ENCODE measurements at places on chromosomes 12 and 14.
A peak's percentile ranks its signal among the peaks of the same experiment; 100 is the strongest.

DNA sequence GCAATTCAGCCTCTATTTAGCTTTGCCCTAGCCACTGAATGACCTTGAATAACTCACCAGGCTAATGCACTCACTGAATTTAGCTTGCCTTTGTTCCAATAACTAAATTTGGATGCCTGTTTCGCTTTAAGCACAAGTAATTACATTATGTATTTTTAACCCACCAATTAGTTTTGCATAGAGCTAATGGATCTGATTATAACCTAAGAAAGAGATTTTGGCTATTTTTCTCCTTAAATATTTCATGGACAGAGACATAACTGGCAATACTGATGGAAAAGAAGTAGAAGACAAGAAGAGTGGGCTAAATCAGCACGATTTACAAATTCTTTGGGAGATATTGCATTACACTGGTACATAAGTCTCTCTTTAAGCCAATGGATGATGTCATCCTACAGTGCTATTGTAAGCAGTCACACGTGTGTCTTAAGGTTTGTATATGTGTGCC, 85.7 kb downstream of the AKAP6 start:
- no peak for DNase-seq

DNA sequence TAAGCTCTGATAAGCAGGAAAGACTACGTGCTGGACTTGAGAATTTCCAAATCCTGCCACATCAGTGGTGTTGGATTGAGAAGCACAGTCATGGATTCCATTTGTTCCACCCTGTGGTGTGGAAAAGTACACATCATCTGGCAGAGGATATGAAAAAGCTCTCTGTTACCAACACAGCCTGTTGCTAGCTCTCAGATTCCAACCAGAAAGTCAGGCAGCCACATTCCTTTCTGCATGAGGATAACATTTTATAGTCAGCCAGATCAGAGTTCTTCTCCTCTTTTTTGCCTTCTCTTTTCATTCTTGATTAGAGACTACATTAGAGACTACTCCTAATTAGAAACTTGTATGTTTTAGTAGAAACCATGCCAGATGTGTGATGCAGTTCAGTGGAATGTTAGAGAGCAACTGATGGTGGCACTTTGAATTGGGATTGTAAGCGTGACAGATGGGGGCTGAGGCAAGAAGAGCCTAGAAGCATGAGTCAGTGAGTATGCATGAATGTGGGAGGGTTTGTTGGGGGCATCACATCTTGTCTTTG, 61.2 kb upstream of the STXBP6 start:
- DNase-seq: no peak

DNA sequence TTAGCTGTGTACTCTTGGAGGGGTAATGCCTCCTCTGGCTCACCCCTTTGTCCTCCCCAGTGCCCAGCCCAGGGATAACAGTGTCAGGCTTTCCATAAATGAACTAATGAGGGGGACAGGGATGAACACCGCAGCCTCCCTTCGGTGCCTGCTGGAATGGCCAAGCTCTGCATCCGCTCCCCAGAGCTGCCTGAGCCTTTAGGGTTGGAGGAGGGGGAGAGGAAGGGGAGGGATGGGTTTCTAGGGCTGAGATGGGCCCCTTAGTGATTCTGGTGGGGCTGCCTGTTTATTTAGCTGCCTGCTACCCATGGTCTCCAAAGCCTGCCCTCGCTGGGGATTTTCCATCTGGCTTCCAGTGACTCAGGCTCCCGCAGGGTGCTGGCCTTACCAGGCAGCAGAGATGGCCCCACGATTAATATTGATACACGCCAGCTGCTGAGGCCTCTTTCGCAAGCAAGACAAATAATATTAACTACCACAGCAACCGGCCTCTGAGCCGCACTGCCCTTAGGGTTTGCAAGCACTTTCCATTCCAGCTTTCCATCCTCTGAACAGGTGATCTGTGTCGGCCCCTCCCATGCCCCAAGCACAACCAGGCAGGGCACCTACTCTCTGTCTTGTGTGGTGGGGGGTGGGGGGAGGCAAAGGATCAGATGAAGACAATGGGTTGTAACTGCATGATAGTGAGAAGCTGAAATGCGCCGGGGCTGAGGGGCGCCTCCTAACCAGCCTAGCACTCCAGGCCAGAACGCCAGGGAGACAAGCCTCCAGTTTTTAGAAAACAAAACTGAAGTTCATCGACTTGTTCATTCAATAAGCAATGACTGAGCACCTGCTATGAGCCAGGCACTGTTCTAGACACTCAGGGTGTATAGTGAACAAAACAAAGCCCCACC, 56.7 kb downstream of the C14orf132 start:
- no peak for DNase-seq

- DNase-seq: no peak
Observed at GRCh38 chr14:85822236-85822635, 292.3 kb downstream of the FLRT2 start.

- no peak for DNase-seq
Observed at GRCh38 chr12:3034067-3034750, 43.0 kb upstream of the TSPAN9 start.

DNA sequence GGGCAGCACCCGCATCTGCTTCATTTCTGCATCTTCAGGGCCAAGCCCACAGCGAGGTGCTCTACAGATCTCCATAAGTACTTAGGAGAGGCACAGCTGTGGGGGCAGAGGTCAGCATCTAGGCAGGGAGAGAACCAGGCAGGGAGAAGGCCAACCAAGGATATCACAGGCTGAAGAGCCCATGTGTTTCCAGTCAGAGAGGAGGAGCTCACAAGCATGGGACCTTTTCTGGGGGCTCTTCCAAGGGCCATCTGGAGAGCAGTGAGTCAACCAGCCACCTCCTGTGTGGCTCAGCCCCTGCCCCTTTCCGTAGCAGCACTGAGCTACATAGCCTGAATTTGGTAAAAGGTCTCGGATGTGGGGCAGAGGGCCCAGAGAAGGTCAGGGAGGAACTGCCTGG, 78.5 kb downstream of the ARL6IP4 start:
- no peak for DNase-seq

GRCh38 chr12:104478396-104479122, 21.8 kb downstream of the CHST11 start:
- no peak for DNase-seq

DNA sequence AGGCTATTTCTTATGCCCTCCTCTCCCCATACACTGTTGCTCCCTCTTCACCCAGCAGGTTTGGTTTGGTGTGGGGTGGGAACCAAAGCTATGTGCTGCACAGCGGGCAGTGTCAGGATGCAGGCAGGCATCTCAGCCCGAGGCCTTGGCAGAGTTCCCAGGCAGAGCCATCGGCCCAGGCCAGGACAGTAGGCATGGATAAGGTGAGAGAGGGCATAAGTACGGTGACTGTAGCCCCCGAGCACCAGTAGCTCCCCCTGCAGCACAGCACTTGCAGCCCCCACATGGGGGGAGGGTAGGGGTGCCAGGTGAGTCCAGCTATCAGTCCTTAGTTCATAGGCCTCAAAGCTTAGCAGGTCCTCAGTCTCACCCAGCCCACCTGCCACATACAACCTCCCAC, 7.2 kb downstream of the KLHL33 start:
- DNase-seq: no peak

DNA sequence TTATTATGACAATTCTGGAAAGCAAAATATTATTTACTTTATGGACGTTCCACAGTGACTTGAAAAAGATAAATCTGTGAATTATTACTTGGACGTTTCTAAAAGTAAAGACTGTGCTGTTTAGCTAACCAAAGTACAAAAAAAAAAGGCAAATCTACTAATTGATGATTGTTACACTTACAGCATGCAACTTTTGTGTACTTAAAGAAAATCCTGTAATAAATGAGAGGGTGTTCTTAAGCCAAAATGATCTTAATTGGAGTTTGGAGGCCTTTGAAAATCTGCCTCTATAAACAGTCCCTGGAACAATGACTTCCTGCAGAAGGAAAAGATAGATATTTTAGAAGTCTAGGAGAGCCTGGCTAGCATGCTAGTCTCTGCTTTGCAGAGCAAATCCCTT, 434.0 kb upstream of the SYT1 start:
- no peak for DNase-seq

- no peak for DNase-seq
Observed at GRCh38 chr14:33548606-33549005, 402.3 kb downstream of the EGLN3 start.

GRCh38 chr14:86015511-86015910, 485.6 kb downstream of the FLRT2 start:
- no peak for DNase-seq

GRCh38 chr14:39665075-39665475, 232.8 kb upstream of the FBXO33 start:
- no peak for DNase-seq

- DNase-seq: no peak
Observed at GRCh38 chr12:88391556-88391955, 188.7 kb downstream of the KITLG start.

DNA sequence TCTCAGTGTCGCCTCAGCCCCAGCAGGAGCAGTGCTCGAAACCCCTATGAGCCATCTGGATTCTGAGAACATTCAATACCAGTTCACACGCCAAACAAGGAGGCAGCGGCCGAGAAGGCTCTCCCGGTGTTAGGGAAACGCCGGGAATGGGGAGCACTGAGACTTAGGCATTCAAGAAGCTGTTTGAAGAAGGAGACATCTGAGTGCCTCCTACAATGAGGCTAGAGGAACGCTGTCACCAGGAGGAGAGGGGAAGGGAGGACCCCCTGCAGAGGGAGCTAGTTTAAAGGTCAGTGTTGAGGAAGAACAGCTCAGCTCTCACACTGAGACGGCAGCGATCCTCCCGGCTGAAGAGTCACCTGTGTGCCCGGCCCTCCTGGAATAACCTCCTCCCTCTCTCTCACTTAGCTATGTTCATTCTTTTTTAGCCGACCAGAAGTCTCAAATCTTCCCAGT, 69.9 kb downstream of the SERPINA3 start:
- no peak for DNase-seq

GRCh38 chr12:1644534-1645438, 15.8 kb downstream of the WNT5B start:
- no peak for DNase-seq

DNA sequence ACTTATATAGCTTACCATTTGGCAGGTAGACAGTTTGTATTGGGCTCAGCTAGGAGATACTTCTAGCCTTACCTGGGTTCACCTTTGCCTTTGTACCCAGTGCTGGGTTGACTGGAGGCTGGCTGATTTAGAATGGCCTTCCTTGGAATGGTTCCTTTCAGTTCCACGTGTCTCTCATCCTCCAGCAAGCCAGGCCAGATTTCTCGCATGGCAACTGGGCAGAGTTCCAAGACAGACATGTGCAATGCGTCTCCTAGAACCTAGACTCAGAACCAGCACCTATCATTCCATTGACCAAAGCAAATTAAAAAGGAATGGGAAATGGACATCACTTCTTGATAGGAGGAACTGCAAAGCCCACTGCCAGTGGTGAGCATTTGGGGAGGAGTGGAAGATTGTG, 79.1 kb upstream of the BDKRB2 start:
- DNase-seq: peak; percentile 82

DNA sequence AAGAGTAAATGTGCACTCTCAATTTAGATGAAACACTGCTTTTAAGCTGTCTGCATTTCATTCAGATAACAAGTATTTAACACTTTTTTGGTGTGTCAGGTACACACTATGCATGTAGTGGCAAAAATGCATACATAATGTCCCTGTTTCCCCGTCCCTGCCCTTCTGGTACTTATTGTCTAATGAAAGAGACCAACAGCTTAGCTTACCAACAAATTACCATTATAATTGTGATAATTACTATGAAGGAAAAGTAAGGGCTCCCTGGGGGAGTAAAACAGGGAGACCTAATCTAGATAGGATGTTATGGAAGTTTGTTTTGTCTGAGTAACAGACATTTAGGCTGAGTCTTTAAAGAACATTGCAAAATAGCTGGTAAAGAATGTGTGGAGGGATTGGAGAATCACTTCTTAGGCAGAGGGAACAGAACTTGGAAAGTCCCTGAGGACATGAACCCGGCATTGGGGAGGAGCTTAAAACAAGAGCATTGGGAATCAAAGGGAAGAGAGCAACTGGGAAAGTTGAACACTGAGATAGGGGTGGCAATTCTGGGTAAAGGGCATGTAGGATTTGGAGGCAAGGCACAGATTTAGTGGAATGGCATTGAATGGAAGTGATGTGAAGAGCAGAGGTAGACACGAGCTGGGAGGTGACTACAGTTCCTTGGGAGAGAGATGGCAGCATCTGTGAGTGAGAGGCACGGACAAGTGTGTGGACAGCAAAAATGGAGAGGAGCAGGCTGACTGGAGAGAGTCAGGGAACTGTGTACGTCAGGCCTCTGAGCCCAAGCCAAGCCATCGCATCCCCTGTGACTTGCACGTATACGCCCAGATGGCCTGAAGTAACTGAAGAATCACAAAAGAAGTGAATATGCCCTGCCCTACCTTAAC, 181.6 kb downstream of the GRIP1 start:
- DNase-seq: no peak

DNA sequence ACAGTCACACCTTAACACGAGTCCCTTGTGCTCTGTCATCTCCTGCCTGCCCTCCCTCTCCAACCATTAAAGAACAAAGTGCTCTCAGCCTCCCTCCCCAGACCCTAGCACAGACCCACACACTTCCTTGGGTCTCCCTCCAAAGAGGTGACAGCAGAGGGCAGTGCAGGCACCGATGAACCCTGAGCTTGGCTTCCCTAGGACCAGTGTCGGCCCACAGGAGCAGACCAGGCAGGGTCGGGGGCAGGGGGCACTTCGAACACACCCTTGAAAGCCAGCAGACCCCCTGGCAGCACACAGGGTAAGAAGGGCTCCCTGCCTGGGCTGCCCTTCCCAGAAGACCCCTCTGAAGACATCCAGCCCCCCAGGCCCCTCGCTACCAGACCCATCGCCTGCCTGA, 7.0 kb downstream of the CDK2AP1 start:
- DNase-seq: no peak

DNA sequence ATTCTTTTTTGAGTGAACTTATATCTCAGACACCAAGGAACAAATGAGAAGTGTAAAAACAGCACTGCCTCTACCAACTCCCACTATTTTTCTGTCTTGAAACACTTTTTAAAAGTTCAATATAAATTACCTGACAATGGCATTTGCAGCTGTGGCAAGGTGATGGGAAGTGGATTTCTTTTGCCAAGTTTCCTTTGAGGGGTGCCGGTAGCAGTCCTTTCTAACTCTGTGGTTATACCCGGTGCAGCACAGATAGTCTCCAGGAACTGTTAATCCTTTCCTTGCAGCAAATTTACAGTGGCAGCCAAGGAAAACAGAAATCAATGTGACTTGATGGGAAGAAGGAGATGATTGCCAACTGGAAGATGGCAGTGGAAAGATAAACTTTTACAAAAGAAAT, 243.7 kb downstream of the BCAT1 start:
- no peak for DNase-seq

GRCh38 chr14:102356280-102356679, 6.4 kb downstream of the CINP start:
- DNase-seq: no peak

- DNase-seq: no peak
Observed at GRCh38 chr14:19771895-19772430, 1.3 kb upstream of the OR4M1 start.

- no peak for DNase-seq
Observed at GRCh38 chr14:96874127-96874526, 76.9 kb downstream of the VRK1 start.

Data from vagina (tissue), 2 donors.